ENCODE measurements at places on chromosomes 2 and 18.

- DNase-seq = no peak
Observed at GRCh38 chr18:71327850-71328249, 1039.0 kb downstream of the SOCS6 start.

- DNase-seq = no peak
Observed at GRCh38 chr18:48609820-48610815, 71.3 kb downstream of the CTIF start.

DNA sequence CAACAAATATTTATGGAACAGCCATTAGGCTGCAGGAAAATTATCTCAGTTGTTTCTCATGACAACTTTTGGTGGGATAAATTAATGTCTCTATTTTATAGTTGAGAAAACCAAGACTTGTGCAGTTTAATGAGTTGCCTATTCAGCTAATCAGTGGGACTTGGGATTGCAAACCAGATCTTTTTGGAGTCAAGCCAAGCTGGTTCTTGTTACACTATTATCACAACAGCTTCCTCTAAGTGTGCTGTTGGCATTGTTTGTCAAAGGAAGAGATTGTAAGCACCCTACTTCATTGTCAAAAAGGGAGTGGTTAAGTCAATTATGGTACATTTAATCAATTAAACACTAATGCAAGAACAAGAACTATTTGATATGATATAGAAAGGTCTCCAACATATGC lies 119.2 kb downstream of the PAX3 start:
- DNase-seq = peak; percentile 18

DNA sequence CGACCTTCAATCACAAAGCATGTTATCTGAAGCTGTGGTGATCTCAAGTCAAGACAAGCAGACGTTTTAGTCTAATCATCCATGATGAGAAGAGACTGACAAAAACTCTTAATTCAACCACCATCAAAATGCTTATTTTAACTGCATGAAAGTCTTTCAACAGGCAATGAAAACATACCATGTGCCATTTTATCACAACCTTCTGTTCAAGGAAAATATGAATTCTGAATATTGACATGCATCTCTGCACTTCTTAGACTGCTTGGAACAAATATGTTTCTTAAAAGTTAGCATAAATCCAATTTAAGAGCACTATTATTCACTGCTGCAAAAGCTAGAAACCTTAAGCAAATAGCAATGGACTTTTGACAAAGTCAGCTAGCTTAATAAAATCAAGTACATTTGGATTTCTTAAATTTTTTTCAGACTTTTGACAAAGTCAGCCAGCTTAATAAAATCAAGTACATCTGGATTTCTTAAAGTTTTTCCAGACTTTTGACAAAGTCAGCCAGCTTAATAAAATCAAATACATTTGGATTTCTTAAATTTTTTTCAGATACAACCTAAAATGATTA lies 70.9 kb downstream of the OLA1 start:
- DNase-seq = no peak

- DNase-seq = no peak
Observed at GRCh38 chr18:24227977-24228666, 89.3 kb downstream of the CABYR start.

DNA sequence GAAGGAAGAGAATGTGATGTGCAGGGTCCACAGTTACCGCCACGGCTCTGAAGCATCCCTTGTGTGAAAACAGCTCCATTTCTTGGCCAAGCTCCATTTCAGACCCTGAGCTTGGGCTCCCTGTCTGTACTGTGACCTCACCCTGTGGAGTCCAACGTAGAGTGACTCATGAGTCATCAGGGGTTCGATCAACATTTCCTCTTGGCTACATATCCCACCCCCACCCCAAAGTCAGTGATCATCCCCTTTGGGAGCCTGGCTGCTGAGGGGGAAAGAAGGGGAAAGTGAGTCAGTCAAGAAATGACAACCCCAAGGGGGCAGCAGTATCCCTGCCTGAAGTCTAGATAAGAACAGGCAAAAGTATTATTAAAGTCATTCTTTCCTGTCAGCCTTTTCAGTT lies 62.2 kb downstream of the PAPOLG start:
- no peak for DNase-seq

DNA sequence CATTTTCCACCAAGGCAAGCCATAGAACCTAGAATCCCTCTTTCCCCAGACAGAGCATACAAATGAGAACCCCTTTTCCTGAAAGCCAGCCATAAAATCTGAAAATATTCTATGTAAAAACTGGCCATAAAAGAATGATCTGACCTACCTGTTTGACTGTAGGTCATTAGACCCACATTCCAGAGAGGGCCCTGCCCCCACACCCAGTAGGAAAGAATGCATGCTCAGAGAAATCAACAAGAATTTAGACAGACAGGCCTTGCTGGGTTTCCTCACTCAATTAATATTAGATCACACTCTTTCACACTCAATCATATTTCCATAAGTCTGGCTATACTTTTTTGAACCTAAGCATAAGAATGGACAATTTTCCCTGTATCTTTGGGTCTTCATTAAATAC lies 929.5 kb downstream of the ERBB4 start:
- DNase-seq = no peak

DNA sequence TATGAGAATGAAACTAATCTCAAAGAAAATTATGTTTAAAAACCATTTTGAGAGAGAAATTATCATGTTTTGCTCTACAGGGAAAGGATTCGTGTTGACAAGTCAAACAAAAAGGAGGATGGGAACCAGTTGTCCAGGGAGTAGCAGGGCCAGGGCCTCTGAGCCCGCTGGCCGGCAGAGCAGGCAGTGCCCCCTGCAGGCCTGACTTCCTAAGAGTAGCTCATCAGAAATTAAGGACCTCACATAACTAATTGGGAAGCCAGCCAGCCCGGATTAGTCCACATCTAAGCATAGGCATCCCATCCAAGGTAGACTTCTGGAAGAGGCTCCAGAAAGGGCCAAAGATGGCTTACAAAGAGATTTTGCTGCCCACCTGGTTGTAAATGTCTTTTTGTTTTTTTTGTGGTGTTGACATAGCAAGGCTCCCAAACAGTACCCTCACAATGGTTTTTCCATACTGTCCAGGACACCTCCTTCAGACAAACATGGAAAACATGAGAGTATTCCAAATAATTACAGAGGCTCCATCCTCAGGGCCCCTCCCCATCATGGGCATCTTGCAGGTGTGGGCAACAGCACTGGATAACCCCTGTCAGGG lies 241.2 kb upstream of the TANK start:
- no peak for DNase-seq
